Suprapubic skin (tissue), 4 donors: ENCODE measurements at places on chromosomes 6 and 20. TPM values are rescaled to one million over a fixed set of nuclear protein-coding genes. Genes with fewer than 3 reads are reported as not detected.

GRCh38 chr6:166540631-166541331 lies 45.7 kb downstream of the RAMACL start:
- DNase-seq, result no peak

- DNase-seq, result no peak
Measured at GRCh38 chr6:135188718-135189117, 7.6 kb downstream of the MYB start.

RAB44 gene
- total RNA-seq, result 0.16 TPM

SLC17A2 gene
- total RNA-seq, result not detected

THEMIS gene
- total RNA-seq, result not detected

DNA sequence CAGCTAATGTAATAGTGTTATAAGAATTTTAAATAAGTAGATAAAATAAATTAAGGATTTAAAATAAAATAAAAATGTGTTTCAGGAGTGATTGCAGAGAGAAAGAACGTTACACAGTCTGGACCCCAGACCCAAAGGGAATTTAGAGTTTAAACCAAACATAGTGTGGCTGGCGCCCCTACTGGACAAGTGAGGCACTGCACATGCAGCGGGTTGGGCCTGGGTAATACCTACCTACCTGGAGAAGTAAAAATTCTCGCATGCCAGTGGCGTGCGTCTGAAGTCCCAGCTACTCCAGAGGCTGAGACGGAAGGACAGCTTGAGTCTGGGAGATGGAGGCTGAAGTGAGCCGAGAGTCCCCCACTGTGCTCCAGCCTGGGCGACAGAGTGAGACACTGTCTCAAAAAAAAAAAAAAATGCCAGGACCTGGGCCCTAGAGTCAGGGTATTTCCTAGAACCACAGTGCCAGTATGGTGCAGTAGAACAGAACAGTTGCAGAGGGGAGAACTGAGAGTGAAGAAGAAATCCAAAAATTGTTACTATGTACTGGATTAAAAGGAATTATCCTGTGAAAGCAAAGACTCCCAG lies 71.4 kb upstream of the TCF21 start:
- no peak for DNase-seq

- DNase-seq, result no peak
Measured at GRCh38 chr6:53032849-53033248, 32.4 kb upstream of the FBXO9 start.

FBXO30 gene
- total RNA-seq, result 5.2 TPM
